Fibroblast of skin of left quadriceps (primary cell): ENCODE measurements at places on chromosomes 7 and 10.

DNA sequence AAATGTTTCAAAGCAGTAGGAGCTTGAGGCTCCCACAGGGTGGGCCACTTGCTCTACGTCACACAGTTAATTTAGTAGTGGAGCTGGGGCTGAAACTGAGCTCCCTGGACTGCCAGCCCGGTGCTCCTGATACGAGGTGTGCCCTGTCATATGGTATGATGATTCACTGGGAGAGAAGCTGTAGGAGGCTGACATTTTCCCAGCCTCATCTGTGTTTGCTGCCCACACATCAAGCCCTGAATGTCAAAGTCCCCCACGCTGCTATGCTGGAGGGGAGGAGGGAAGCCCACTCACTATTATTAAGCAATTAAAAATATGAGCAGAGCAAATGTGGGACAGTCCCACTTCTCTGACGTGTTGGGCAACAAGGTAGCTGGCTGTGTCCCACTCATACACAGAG, 81.2 kb upstream of the SORCS3 start:
- DNase-seq, result no peak

- DNase-seq, result no peak
These were observed 3.9 kb downstream of the TSPAN15 start for GRCh38 chr10:69455006-69455763.

DNA sequence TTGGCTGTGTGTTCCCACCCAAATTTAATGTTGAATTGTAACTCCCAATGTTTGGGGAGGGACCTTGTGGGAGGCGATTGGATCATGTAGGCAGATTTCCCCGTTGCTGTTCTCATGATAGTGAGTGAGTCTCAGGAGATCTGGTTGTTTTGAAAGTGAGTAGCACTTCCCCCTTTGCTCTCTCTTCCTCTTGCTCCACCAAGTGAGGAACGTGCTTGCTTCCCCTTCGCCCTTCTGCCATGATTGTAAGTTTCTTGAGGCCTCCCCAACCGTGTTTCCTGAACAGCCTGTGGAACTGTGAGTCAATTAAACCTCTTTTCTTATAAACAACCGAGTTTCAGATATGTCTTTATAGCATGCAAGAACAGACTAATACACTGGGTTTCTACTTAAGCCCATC, 176.3 kb downstream of the CDK14 start:
- DNase-seq, result no peak

GRCh38 chr7:52184006-52184703, 851.3 kb upstream of the POM121L12 start:
- no peak for DNase-seq

DNA sequence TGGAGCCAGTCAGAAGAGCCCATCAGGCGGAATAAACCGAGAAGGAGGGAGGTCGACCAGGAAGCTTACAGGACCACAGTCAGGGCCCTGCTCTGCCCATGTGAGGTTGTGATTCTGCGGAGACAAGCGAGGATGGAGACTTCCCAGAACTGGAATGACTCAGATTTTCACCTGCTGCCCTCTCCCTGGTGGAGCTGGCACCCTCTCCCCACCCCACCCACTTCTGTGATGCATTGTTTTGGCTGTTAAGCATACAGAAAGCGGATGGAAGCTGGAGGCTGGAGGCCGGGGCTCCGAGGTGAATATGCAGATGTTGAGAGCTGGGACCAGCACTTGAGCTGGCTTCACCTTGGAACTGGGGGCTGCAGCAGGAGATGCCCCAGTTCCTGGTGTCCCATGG, 57.4 kb downstream of the NPTX2 start:
- no peak for DNase-seq
